ENCODE measurements at places on chromosomes 2 and 18. TPM values are rescaled to one million over a fixed set of nuclear protein-coding genes. Genes with fewer than 3 reads are reported as not detected.
A peak's percentile ranks its signal among the peaks of the same experiment; 100 is the strongest.

Gene GALR1
- total RNA-seq: 0.16 TPM

DNA sequence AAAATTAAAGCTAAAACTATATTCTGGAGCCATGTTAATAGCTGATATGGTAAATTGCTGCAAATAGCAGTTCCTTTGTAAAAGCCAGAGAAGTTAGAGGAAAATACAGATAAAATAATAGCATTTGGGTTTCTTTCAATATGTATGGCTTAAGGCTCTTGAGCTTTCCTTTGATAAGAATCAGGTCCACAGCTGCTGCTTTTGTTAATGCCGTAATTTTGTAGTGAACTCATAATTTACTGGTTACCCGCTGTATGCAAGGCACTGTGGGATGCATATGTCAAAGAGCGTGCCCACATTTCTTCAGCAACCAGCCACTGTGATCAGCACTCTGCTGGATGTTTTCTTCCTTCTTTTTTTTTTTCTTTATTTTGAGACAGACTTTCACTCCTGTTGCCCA is 79.1 kb downstream of the MOGAT1 start:
- DNase-seq: no peak

Gene ARHGAP15
- 14.2 TPM for total RNA-seq

DNA sequence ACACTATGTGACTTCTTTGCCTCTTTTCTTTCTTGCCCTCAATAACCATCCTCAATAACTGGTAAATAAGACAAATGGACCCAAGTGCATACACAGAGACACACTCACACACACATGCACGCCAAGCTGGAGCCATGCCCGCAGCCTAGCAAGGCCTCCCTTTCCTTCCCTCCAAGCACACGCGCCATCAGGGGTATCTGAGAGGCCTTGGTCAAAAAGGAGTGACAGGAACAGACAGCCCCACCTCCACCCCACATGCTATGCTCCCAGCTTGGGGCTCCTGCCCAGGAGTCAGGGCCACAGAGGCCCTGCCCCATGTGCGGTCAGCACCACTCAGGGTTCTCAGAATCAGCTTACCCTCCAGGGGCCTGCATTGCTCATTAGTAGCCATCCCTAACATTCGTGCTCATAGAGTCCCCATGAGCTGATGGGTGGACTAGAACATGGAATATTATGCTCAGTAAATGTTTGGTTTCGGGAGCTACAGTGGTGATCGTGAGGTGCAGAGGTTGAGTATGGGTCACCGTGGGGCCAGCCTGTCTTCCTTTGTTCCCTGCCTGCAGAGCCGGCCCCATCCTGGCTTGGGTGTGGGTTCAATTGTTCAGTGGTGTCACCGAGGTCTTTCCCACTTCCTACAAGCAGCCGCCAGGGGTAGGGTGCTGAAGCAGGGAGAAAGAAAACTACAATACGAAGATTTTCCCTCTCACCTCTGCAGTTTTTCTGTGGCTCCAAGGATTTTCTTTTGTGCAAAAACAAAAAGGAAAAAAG is 158.2 kb upstream of the RAB12 start:
- no peak for DNase-seq

Gene FOXD4L1
- 0.31 TPM for total RNA-seq

Gene CCDC141
- total RNA-seq: 1.4 TPM

- DNase-seq: no peak
These were observed 44.9 kb downstream of the HPCAL1 start for GRCh38 chr2:10347562-10347948.

Gene SCYGR8
- total RNA-seq: not detected

Gene GPD2
- 166 TPM for total RNA-seq

DNA sequence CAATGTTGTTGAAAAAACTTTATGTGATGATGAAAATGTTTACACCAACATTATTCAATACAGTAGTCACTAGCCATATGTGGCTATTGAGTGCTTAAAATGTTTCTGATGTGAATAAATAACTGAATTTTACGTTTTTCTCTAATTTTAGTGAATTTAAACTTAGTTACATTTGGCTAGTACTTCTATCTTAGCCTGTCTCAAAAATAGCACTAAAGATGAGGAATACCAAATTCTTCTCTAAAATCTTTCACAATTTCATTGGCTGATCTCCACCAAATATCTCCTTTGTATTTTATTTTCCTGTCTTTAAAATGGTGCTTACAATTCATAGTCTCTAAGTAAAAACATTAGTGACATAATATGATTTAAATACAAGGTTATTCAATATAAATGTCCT is 83.7 kb upstream of the RND3 start:
- no peak for DNase-seq

Gene EGR4
- total RNA-seq: not detected

Gene MTCL1
- total RNA-seq: 24.6 TPM

DNA sequence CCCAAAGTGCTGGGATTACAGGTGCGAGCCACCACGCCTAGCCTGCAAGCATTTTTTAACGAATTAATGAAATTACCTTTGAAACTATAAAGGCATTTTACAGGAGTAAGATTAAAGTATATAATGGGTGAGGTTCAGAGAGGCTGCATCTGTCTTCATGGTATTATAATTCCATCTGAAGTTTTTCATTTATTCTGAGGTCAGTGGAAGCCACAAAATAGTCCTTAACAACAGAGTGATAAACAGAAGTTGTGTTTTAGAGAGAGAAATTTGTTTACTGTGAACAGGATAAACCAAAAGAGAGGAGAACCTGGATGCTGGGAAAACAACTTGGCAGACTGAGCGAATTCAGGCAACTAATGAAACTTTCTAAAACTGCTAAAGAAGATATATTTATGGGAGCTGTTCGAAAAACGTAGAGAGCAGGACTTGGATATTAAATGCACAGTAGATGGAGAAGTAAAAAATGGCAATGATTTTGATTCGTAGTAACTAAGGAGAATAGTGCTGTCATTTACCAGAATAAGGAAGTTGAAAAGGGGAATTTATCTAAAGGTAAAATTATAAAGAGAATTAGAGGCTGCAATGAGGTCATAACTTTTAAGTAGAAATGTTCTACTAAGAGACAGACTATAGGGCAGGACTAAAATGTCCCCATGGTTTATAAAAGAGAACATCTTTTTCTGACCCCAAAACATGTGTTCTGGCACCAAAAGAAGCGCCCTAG is 37.9 kb upstream of the ITGA4 start:
- DNase-seq: no peak

DNA sequence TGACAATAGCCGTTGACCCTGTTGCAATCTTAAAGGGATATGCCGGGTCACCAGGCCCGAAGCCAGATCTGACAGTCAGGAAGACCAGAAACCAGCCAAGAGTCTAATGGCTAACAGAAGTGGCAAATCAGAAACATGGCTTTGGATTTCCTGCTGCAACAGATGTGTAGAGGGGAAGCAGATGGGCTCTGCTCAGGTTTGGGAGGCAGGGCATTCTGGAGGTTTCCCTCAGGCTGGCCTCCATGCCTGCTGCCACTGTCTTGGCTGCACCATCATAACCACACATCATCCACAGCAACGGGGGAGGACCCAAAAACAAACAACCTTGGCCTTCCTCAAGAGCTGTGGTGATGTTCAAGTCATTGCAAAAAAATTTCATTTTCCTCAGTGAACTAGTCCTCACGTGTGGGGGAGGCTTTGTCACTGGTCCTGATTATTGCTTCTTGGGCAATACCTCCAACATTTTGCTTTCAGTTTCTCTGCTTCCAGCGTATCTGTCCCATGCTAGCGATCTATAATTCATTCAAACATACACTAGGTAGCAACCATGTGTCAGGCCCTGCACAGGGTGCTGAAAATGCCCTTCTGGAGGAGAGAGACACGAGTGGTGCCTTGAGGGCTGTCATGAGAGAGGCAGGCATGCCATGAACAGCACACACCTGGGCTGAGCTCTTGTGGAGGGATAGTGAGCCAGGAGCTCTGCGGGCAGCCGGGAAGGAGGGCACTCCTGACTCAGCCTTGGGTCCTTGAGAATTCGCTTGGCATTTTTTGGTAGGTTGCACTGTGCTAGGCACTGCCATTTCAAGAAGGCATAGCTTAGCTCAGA is 48.2 kb upstream of the LGALSL start:
- DNase-seq: no peak

- DNase-seq: no peak
These were observed 31.4 kb downstream of the CAPN13 start for GRCh38 chr2:30775833-30776232.

DNA sequence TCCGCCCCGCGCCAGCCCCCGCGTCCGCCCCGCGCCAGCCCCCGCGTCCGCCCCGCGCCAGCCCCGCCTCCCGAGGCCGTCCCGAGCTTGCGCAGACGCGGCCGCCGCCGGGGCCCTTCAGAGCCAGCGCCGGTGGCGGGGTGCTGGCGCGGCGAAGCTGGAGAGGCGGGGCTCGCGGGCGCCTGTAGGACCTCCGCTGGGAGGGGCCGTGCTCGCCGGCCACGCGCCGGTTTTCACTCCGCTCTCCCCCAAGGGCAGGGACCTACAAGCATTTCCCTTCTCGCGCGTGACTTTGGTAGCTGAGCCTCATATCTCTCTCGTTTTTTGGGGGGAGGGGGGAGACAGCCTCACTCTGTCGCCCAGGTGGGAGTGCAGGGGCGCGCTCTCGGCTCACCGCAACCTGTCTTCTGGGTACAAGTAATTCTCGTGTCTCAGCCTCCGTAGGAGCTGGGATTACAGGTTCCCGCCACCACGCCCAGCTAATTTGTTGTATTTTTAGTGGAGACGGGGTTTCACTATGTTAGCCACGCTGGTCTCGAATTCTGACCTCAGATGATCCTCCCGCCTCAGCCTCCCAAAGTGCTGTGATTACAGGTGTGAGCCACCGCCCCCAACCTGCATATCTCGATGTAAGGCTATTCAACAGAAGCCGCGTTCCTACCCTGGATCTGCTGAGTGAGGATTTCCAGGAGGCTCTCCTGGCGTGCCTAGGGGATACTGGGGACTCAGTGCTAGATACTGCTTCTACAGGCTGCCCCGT is at the start of gene ZNF514:
Gene ZNF514 (minus strand): TSS at position 159 of the 760 bp plus-strand sequence. CDS start 6,595 bp downstream, outside the sequence.
- peak; percentile 59 for DNase-seq

GRCh38 chr2:149068996-149069888 is 30.7 kb downstream of the LYPD6B start:
- no peak for DNase-seq

Gene ARHGEF4
- 38.7 TPM for total RNA-seq

DNA sequence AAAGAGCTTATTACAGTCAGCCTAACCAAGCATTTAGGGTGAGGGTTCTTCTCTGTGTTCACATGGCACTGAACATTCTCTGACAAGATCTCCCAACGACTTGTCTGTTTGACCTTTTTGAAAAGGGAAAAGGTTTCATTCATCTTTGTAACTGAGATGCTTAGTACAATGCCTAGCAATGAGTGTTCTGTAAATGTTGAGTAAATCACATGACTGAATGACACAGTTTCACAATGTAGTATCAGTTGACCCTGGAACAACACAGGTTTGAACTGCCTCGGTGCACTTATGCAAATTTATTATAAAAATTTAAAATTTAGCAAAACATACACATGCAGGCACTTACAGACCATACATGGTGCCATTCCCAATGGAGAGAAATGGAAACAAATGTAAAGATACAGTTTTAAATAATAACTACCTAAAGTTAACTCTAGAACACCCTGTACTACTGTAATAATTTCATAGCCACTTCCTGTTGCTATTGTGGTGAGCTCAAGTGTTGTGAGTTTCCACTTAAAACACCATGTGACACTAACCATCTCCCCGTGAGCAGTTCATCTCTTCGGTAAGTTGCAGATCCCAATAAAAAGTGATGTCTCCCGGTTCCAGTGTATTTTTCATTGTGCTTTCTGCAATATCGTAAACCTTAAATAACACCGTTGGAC is 34.1 kb upstream of the VWC2L start:
- DNase-seq: no peak

- DNase-seq: no peak
These were observed 39.5 kb downstream of the SPATS2L start for GRCh38 chr2:200345975-200346374.

- no peak for DNase-seq
These were observed 8.2 kb upstream of the DAPL1 start for GRCh38 chr2:158786897-158787296.

- no peak for DNase-seq
These were observed 19.5 kb upstream of the RBMS1 start for GRCh38 chr2:160513120-160513519.

GRCh38 chr2:127572841-127573240 is 37.4 kb downstream of the MYO7B start:
- no peak for DNase-seq

- DNase-seq: no peak
These were observed 77.5 kb downstream of the EPB41L3 start for GRCh38 chr18:5466256-5466655.

DNA sequence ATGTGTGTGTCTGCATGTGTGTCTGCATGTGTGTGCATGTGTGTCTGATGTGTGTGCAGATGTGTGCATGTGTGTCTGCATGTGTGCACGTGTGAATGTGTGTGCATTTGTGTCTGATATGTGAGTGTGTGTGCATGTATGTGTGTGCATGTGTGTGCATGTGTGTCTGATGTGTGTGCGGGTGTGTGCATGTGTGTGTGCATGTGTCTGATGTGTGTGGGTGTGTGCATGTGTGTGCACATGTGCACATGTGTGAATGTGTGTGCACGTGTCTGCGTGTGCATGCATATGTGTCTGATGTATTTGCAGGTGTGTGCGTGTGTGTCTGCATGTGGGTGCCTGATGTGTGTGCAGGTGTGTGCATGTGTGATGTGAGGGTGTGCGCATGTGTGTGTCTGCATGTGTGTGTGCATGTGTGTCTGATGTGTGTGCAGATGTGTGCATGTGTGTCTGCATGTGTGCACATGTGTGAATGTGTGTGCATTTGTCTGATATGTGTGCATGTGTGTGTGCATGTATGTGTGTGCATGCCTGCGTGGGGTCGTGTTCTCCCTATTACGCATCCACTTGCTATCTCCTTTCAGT is 470.1 kb upstream of the HS6ST1 start:
- no peak for DNase-seq

GRCh38 chr2:172283476-172283875 is 143.9 kb upstream of the ITGA6 start:
- DNase-seq: no peak

DNA sequence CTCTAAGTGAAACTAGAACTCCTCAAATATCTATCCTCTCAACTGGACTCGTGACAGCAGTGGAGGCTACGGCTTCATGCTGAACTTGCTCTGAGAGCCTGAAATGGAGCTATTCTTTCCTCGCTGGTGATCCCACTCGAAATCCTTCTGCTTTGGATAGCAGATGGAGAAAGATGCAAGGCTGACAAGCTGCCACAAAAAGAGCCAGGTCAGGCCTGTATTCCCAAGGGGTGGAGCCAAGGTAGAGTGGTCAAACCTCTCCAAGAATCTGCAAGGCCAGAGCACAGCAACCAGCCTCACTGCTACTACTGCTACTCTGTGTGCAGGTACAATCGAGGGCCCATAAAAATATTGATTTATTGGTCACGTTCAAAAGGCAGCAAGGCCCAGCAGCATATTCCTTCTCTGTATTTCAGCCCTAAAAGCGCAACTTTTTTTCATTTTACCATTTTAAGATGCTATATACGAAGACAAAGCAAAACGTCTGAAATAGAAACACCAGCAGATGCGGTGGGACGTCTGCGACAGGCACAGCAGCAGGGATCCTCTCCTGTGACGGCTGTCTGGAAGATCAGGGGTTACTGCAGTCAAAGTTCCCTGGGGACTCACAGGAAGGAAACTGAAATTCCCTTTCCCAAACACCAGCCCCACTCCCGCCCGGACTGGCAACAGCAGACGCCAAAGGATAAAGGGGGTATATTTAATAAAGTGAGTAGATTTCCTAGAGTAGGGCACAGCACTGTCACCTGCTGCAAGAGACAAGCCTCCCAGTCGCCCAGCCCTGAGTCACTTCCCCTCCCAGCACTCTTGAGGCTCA is 2.4 kb downstream of the SPRED2 start:
- DNase-seq: no peak

GRCh38 chr2:168915441-168916330 is 14.6 kb downstream of the G6PC2 start:
- DNase-seq: peak; percentile 13

GRCh38 chr2:101892377-101892776 is 99.4 kb upstream of the IL1R2 start:
- DNase-seq: no peak
